Calu3 (cell line): ENCODE measurements at places on chromosomes 1 and 21. TPM values are rescaled to one million over a fixed set of nuclear protein-coding genes. Genes with fewer than 3 reads are reported as not detected.

Gene TMEM269
- 0.94 and 1.7 TPM in 2 replicates for total RNA-seq

DNA sequence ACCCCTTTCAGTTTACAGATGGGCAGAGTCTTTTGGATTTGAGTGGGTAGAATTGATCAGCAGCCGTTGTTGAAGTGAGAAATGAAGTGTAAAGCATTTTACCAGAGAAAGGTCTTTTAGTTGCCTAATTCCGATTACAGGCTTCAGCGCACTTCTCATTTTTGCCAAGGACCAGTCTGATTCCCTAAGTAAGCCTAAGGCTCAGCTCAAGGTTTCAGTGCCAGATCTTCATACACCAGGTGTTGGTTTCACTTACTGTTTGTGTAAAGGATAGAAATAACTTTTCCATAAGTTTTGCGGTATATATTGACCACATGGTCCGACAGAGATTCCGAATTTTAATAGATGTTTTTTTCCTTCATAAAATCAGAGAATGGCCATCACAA is 83.9 kb upstream of the BMP8A start:
- DNase-seq: no peak

DNA sequence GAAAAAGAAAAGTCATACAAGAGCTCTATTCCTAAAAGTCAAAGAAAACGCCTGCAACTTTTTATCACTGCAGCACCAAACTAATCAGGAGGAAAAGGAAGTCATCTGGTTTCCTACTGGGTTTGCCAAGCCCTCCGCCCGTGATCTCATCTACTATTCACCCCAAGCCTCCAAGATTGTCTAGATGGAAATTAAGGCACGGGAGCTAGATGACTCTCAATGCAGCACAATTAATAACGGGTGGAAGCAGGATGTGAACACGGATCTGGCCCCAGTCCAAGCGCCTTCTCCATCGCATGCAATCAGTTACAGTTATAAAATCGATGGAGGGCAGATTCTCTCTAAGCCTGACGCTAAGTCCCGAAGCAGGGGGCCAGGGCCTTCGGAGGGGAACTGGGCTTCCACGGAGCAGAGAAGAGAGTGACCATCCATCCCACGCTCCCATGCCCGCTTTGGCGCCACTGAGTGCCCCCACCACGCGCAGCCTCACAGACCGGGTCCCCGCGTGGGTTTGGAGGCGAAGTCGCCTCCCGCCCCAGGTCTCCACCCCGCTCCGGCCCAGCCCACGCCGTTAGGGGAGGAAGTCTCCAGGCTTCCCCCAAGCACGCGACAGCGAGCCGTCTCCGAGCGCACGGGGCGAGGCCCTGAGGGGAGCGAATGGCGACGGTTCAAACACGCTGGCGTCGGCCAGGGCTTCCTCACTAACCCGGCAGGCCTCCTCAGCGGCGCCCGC is 1.8 kb downstream of the HSF2BP start:
- DNase-seq: no peak

- DNase-seq: no peak
Measured at GRCh38 chr21:29601047-29601446, 302.3 kb downstream of the BACH1 start.

Gene SHISA4
- 9.9 and 13.7 TPM in 2 replicates for total RNA-seq

Gene KIAA1614
- 0.19 and 0.27 TPM in 2 replicates for total RNA-seq
